ENCODE measurements at places on chromosomes 13 and 19. TPM values are rescaled to one million over a fixed set of nuclear protein-coding genes. Genes with fewer than 3 reads are reported as not detected.
A peak's percentile ranks its signal among the peaks of the same experiment; 100 is the strongest.

GRCh38 chr19:18456279-18456678 is 18.3 kb upstream of the ISYNA1 start:
- no peak for DNase-seq

Gene B3GNT8
- 2.2 TPM for total RNA-seq

- DNase-seq: no peak
These were observed 154.0 kb downstream of the NALCN start for GRCh38 chr13:101262306-101262705.

DNA sequence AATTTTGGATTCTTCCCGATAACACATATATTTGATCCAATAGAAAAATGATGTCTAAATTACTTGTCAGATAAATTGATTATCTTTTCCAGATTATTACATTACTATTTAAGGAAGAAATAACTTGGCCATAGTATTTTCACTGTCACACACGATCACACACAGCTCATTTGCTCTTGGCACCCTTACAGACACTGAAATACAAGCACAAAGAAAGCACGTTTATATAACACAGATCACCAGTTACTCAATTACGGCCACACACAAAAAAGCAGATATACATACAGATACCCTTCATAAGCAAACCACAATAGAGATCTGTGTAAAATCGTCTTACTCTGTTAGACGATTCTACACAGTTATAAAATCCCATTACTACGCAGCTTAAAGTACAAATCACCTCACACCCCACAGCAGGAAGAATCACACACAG is 716 bp upstream of the ZNF420 start:
- peak; percentile 7 for DNase-seq

DNA sequence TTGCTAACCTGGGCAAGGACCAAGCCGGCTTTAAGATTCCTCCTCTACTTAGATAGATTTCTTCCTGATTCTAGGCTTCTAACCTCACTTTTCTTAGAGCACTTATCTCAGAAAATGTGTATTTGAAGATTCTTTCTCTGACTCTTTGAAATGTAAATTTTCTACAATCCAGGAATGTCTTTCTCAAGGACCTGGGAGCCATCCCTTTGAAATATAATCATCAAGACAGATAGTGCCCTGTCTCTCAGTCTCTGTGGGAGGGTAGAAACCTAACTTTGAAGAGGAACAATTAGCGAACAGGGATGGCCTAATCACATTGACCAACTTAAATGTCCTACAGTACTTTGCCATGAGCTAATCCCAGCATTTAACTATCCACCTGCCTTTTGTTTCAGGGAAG is 1646.0 kb downstream of the PCDH9 start:
- no peak for DNase-seq

Gene SLC7A9
- not detected for total RNA-seq

- DNase-seq: no peak
These were observed 7.6 kb downstream of the EFNB2 start for GRCh38 chr13:106527826-106528225.

Gene FXYD7
- total RNA-seq: 0.18 TPM

GRCh38 chr13:30915691-30916541 is 9.8 kb downstream of the MEDAG start:
- no peak for DNase-seq

- DNase-seq: no peak
These were observed 155.2 kb upstream of the IPO5 start for GRCh38 chr13:97798171-97798821.

Gene ZNF610
- 0.95 TPM for total RNA-seq

GRCh38 chr13:100544866-100545683 is 43.5 kb downstream of the GGACT start:
- no peak for DNase-seq

- no peak for DNase-seq
These were observed 18.0 kb upstream of the CD22 start for GRCh38 chr19:35310811-35311465.

Gene ZNF534
- 0.04 TPM for total RNA-seq

- peak; percentile 95 for DNase-seq
These were observed 40.5 kb downstream of the USP12 start for GRCh38 chr13:27130979-27131623.

DNA sequence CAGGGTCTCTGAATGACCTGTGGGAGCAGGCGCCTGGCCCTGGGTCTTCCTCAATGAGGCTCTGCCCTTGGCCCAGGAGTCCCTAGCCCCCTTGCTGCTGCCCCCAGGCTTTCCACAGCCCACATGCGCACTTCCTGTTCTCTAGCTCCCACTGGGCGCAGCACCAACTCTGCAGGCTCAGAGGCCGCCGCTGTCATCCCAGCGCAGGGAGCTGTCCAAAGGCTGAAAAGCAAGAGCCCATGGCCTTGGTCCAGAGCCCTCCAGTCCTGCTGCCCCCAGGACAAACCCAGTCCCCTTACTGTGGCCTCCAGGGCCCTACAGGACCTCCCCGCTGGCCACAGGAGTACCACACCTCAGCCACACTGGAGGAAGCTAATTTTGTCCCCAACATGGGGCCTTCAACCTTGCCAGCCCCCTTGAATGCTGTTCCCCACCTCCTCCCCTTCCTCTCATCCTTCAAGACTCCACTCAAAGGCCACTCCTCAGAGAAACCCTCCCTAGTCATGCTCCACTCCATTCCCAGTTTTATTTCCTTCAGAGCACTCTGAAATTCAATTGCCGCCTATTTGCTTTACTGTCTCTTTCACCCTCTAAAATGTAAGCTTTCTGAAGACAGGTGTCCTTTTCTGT is 8.0 kb upstream of the POU2F2 start:
- DNase-seq: no peak

Gene FGF22
- not detected for total RNA-seq

DNA sequence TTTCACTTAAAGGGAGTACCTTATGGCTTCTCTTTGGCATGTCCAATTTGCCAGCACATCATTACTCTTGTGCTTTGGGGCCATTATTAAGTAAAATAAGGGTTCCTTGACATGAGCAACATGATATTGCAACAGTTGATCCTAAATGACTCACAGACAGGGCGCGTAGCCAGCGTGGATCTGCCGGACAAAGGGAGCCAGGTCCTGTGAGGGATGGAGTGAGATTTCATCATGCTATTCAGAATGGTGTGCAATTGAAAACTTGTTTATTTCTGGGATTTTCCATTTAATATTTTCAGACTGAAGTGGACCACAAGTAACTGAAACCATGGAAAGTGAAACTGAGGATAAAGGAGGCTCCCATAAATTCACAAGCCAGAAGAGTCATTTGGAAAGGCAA is 48.6 kb upstream of the WASF3 start:
- DNase-seq: peak; percentile 83

GRCh38 chr19:50837300-50837699 is 3.9 kb upstream of the KLK15 start:
- DNase-seq: no peak

DNA sequence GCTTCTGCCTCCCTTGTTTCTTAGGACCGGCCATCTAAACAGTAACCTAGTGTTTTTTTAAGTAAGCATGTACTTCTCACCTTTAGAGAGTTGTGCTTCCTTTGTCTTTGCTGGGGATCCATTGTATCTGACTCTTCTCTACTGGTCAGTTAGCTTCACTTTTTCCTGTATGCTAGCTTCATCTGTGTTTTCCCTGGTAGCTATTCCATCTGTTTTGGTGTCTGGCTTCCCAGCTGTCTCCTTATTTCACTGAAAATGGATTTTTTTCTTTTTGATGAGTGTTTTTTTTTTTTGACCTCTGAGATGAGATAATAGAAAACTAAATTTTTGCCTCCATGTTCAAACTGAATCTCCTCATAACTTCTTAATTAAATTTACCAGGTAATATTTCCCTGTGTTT is 637.0 kb upstream of the SLC10A2 start:
- no peak for DNase-seq

- DNase-seq: no peak
These were observed 942.6 kb upstream of the SLC10A2 start for GRCh38 chr13:104008541-104009435.

GRCh38 chr13:35481777-35482176 is 5.3 kb upstream of the MAB21L1 start:
- no peak for DNase-seq

GRCh38 chr13:29196409-29197074 is 376.4 kb downstream of the MTUS2 start:
- DNase-seq: no peak

DNA sequence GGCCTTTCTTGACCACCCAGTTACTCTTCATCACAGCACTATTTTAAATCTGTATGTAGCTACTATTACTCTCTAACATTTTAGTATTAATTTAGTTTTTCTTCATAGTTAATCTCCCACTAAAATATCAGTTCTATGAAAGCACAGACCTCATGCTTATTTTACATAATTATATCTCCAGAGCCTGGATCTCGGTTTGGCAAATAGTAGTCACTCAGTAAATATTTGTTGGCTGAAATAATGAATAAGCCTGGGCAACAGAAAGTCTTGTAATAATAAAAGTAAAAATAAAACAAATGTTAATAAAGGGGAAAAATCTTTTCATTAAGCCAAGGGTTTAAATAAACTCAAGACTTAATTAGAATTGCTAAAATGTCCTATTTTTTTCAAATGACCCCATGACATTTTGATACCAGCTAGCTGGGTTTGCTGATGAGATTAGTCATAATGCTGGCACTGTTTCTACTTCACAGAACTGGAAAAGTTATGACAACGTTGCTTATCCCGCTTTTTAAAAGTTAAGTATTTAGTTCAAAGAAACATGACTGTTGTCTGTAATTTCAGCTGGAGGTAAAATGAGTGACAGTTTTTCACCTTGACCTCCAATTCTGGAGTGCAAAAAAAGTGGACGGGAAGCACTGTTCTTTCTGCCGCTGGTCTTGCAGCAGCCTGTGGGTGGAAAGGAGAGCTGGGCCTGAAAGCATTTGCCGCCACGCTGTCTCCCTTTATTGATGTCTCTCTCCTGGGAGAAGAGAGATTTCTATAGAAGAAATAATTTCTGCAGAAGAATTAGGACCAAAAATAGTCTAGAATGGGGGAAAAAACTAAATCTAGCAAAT is 85.2 kb upstream of the SPATA13 start:
- no peak for DNase-seq

DNA sequence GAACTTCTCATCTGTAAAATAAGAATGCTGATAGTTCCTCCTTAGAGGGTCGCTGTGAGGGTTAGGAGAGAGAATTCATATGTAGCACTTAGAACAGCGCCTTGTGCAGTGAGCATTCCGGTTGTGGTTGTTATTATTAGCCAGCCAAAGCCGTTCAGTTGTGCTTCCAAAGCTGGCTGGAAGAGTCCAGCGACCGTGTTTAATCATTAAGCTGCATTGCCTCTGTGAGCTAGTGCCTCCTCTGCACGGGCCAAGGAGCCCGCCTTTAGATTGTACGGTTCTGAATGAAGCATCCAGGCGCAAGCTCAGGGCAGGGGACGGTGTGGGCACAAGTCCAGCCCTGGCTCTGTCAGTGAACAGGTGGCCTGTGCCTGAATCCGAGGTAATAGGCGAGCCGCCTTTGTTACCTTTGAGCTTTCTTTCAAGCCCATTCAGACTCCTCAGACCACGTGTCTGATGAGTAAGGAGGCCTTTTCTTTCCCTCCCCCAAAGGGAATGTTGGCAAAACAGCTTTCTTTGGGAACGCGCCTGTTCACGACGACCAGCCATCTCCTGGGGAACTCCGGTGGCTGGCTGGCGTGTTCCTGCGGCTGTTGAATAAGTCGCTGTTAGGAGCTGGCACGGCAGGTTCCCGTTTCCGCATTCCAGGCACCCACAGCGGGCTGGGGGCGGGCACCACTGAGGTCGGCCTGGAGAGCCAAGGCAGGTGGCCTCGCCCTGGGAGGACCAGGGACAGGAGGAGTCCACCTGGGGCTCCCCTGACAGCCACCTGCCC is 25.1 kb downstream of the SIPA1L3 start:
- peak; percentile 96 for DNase-seq

Gene ZNF296
- total RNA-seq: 2.5 TPM

Gene ZNF345
- total RNA-seq: 1.1 TPM

GRCh38 chr19:21608571-21608970 is 103.2 kb downstream of the ZNF429 start:
- DNase-seq: no peak

- DNase-seq: no peak
These were observed 7.5 kb upstream of the WDR88 start for GRCh38 chr19:33124207-33125098.

DNA sequence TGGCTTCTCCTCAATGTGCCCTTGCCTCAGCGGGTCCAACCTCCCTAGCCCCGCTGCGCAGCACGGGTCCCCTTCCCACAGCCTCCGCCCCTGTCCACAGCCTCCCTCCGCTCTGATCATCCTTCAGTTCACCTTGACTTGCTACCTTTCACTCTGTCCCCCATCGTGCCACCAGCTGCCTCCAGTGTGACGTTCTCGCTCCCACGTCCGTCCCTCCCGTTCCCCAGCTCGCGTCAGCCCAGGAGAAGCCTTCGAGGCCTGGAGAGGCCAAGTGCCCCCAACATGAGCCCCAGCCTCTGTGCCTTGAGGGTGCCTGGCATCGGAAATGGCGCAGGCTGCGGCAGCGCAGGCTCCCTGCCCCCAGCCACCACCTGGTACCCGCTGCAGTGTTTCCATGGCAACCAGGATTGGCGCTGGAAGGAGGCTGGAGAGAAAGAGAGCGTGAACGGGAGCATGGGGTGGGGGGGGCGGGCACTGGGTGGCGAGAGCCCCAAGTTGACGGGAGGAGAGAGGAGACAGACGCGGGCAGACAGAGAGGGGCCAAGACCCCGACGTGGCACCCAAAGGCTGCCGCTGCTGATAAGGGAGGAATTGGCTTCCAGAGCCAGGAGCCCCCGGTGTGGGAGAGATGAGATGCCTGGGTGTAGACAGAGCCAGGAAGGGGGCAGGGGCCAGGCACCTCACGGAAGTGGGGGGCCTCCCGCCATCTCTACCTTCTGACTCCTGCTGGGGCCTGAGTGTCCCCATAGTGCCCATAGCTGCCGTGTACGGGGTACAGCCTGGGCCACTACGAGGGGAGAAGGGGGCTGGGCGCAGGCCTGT is 844 bp upstream of the ASPDH start:
- DNase-seq: no peak

Gene SYCN
- not detected for total RNA-seq

Gene XRCC1
- 31.1 TPM for total RNA-seq

DNA sequence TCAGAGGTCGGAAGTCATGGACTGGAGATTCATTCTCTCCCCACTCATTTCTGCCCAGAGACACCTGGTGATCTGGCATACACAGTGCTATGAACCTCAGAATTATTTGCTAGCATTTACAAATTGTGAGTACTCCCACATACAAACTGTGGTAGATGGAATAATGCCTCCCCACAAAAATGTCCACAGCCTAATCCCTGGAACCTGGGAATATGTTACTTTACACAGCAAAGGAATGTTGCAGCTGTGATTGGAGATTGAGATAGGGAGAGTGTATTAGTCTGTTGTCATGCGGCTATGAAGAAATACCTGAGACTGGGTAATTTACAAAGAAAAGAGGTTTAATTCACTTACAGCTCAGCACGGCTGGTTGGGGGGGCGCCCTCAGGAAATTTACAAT is 3.1 kb upstream of the UQCRFS1 start:
- DNase-seq: no peak

DNA sequence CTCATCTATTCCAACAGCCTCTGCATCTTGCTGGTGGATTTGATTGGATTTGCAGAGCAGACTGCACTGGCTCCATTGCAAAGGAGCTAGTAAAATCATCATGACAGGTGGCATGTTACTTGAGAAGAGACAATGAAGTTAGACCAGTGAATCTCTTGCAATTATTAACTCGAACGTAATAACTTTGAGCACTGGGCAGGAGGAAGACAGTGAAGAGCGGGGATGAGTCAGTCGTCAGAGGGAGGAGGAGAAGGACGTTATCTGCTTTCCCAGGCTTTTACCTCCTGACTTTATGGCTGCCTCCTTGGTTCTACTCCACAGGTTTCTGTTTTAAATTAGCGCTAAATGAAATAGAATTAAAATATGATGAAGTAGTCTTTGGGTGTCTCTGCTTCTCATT is 257.8 kb upstream of the IPO5 start:
- DNase-seq: no peak

Measured in foreskin keratinocyte (primary cell).